CMK (cell line): ENCODE measurements at places on chromosomes 7 and 10.

- DNase-seq, result no peak
These were observed 17.9 kb downstream of the C10orf67 start for GRCh38 chr10:23326544-23327307.

DNA sequence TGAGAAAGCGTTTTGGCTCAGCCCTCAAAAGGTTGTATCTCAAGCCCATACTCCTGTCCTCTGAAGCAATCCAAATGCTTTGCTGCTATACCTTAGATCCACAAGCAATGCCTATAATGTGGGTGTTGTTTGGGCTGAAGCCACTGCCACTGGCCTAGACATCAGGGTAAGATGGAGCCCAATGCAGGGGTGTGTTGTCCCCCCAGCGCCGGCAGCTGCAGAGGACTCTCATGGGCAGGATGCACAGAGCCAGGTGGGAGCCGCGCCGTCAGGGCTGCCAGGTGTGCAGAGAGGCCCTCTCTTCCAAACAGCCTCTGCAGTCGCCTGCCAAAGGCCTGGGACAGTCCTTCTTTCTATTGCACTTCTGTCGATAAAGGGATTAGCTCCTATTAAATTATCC is 205.2 kb upstream of the SHH start:
- no peak for DNase-seq

GRCh38 chr7:113128031-113128430 is 9.7 kb upstream of the SMIM30 start:
- DNase-seq, result no peak

DNA sequence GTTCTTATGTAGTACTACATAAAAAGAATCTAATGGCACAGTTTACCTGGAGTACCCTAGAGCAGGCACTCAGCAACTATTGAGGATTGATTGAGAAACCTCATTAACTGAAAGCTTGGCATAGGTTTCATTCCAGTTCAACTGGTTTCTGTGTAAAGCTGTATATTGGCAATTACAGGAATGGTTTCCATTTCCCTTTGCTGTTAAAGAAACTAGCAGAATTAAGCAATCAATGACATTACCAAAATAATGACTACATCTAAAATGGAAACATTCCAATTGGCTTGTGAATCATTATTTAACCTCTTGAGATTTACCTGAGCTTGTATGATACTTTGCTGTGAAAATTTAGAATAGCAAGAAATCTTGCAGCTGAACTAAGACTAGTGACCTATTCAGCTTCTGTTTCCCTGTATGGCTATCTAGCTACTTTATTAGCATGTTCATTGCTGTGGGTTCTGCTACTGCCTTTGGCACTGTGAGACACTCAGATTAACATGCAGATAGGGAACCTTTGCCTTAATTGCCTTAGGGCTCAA is 33.5 kb upstream of the CADPS2 start:
- DNase-seq, result no peak

DNA sequence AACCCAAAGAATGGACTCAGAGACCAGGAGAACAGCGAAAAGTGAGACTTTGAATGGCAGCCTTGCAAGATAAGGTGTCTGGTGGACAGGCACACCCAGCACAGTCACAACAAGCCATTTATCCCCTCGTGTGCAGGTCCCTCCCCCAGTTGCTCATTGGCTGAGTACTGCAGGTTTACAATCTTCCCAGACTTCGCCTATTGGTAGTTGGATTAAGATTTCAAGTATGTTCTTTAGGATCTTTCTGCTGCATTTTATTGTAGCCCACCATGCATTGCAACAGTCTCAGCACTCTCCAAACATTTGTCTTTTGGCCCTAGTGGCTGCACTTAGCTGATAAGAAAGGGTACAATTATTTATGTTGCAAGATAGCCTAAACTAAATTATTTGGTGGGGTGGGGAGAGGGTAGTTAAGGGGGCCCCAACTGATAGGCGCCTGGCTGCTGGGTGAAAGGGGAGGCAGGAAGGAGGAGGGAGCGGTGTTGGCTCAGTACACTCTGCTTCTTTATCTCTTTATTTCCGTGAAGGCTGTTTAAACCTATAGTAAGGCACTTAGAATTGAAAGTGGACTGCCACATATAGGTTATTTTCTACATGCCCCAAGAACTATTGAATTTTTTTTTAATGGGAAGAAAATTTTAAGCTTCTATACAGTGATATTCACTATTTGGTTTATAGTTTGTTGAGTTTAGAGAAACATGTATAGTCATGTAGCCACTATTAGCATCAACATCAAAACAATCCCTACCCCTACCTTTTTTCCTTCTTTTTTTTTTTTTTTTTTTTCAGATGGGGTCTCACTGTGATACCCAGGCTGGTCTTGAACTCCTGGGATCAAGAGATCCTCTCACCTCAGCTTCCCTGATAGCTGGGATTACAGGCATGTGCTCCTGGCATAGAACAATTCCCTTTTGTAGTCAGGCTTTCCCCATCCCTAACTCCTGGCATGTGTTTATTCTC is 54.2 kb downstream of the GUSB start:
- DNase-seq, result peak; percentile 60

DNA sequence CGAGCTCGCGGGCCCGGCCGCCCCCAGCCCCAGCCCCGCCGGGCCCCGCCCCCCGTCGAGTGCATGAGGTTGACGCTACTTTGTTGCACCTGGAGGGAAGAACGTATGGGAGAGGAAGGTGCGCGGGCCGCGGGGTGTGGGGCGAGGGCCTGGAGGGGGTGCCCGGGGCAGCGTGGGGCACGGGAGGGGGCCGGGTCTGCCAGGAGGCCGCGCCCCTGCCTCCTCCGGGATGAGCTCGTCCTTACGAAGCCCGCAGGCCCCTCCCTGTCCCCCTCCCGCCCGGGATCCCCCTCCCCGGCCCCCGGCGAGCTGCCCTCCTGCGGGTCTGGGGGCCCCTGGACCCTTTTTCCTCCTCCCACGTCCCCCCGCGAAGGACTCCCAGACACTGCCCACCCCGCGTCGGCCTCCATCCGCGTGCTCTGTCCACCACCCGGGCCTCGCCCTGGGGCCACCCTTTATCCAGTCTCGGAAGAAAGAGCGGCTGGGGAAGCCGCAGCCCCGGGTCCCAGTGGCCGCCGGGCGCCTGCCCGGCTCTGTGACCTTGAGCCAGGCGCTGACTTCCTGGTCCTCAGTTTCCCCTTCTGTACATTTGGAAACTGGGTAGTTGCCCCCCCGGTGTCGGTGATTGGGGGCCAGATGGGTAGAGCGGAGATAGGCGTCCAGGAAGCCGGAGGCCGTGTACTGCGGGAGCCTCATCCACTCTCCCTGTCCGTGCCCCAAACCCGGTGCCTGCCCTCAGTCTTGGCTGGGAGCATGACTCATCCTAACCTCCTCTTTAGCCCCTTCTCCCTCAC is 521 bp downstream of the LIMK1 start:
- DNase-seq, result no peak

- no peak for DNase-seq
These were observed 140.3 kb downstream of the FOXP2 start for GRCh38 chr7:114554781-114555537.

- no peak for DNase-seq
These were observed 6.5 kb downstream of the BAG3 start for GRCh38 chr10:119657725-119658124.

DNA sequence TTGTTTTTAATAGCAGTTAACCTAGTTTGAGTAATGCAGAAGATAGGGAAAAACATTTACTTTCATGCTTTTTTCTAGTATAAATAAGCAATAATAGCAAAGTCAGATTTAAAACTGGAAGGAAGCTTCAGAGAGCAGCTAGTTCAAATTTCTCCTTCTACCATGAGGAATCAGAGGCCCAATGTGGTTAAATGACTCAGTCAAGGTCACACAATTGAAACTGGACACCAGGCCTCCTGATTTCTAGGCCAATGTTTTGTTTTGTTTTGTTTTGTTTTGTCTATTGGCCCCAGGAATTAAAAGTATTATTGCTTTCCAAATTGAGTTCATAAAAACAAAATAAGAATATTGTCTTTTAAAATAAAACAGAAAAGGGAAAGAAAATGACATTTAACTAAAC is 122.3 kb downstream of the TRIL start:
- DNase-seq, result no peak

DNA sequence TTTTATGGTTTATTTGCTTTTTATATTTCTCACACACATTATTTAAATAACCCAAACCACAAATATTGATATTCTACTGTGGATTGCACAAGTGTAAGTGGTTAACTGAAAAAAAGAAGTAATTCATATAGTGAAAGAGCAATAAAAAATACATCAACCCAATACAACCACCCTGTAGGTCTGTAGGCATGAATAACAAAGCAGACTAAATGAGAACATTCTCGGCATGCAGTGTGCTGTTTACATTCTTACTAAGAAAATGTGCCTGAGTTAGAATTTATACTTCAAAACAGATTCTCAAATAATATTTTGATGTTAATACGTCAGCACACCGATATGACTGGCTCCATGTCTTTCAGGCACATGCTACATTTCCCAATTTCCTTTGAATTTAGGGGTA is 660.8 kb downstream of the MAGI2 start:
- no peak for DNase-seq

GRCh38 chr10:25080880-25081581 is 64.6 kb downstream of the THNSL1 start:
- peak; percentile 24 for DNase-seq

GRCh38 chr10:31345886-31346285 is 26.9 kb downstream of the ZEB1 start:
- DNase-seq, result no peak

DNA sequence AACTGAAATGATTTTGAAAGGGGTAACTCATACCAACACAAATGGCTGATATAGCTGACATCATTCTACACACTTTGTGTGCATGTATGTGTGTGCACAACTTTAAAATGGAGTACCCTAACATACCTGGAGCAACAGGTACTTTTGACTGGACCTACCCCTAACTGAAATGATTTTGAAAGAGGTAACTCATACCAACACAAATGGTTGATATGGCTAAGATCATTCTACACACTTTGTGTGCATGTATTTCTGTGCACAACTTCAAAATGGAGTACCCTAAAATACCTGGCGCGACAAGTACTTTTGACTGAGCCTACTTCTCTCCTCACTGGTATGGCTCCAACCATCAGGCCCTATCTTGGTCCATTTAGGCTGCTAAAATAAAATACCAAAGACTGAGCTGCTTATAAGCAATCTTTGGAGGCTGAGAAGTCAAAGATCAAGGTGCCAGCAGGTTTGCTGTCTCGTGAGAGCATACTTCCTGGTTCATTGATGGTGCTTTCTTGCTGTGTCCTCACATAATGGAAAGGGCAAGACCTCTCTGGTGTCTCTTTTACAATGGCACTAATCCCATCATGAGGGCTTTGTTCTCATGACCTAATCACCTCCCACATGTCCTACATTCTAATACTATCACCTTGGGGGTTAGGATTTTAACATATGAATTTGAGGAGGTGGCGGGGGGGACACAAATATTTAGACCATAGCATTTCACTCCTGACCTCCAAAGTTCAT is 173.3 kb downstream of the CFTR start:
- DNase-seq, result no peak

GRCh38 chr10:110507346-110507745 is 9.6 kb downstream of the DUSP5 start:
- no peak for DNase-seq

DNA sequence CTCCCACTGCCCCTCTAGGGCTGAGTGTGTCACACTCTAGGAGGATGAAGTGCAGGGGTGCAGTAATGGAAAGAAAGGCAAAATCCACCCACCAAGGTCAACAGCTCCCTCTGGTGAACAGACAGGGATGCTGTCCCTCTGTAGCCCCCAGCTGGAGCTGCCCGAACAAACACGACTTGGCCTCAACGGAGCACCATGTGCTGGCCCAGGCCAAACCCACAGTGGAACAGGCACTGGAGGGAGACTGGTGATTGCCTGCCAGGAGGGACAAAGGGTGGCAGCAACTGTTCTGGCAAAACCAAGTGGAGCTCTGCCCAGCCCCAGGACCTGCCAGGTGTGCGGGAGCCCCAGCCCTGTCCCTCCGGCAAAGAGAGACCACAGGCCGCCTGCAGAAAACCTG is 20.7 kb downstream of the PDIA4 start:
- no peak for DNase-seq

DNA sequence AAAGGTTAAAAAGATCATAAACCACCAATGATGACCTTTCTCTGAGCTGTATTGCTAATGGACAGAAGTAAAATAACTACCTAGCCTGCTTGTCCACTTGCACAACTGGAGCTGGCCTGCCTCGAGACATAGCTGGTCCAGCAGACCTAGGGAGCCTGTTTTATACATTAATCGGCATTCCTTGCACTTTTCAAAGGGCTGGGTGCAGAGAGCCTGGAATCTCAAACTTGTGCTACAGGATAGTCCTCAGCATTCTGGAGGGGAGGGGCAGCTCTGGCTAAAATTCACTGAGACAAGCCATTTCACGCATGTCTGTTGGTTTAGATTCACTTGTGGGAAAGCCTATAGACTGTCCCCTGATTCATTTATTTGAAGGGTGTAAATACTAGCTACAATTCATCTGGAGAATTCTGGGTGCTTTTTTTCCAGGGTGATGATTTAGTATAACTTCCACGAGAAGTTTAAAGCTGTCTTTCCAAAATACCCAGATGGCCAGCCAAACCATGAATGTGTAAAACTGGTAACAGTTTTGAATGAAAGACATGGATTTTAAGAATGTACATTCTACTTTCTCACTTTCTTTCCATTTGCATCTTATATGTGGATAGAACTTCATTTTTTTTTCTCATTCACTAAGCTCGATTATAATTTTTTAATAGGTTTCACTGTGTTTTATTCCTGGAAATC is 389.4 kb downstream of the KCNMA1 start:
- DNase-seq, result no peak

GRCh38 chr7:24971333-24972165 is 8.4 kb downstream of the OSBPL3 start:
- no peak for DNase-seq

DNA sequence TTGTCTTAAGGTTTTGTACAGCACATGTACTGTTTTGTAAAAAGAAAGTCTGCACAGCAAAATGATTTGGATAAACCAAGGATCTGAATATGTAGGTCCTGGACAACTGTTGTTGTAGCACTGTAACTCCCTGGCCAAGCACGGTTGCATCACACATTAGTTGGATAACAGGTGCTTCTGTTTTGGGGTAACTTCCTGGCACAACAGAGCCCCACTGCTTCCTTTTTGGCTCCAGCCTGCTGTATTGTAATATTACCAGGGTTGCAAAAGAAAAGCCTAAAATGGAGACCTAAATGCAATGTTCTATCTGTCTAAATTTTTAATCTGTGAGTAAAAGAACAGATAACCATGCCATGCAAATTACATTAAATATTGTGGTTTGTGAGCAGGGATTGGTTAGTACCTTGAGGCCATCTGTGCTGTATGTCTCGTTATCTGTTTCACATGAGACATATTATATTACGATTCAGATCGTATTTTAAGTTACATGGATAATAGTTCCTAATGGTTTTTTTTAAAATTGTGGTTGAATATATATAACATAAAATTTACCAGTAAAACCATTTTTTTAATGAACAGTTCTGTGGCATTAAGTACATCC is 27.5 kb upstream of the WAC start:
- DNase-seq, result no peak

- DNase-seq, result peak; percentile 52
These were observed 10.9 kb upstream of the GDF2 start for GRCh38 chr10:47311193-47311931.
